ENCODE measurements at places on chromosomes 12 and 14. TPM values are rescaled to one million over a fixed set of nuclear protein-coding genes. Genes with fewer than 3 reads are reported as not detected.

Gene RASSF8
- 60.6 TPM for total RNA-seq

Gene TMEM229B
- total RNA-seq: 0.64 TPM

Gene DNM1L
- 76.0 TPM for total RNA-seq

Gene TBX3
- total RNA-seq: 114 TPM

Gene RNASE3
- not detected for total RNA-seq
